NCI-H2081 (cell line): ENCODE measurements at places on chromosomes 1 and 21.

DNA sequence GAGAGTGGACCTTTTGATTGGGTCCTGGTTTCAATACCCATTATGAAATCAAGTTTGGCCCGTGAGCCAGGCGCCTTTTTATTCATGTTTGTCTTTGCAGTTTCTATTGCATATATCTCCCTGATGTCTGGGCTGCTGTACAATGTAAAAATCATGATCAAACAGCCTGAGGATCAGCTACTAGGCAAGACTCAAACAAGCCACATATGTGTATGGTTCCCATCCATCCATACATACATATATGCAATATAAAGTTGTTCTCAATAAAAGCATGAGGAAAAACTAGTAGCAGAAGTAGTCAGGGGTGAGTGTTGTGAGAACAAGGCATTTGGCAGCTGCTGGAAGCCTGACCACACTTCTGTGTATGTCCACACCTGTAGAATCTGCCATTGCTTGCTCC, 562.4 kb upstream of the USP24 start:
- no peak for DNase-seq

DNA sequence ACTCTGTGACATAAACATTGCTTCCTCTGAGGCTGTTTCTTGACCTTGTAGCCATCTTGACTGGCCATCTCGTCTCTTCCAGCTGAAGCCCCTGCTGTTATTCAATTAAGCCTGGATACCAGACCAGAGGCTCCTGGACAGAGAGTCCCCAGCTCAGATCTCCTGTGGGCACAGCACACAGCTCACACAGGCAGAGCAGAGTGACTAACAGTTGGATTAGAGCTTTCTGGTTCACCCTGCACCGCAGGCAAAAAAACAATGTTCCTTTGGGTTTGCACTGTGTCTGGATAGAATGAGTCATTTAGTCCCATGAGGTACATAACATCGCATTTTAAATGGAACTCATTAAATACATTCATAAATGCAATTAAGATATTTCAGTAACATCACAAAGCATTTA, 33.4 kb upstream of the USH2A start:
- no peak for DNase-seq

DNA sequence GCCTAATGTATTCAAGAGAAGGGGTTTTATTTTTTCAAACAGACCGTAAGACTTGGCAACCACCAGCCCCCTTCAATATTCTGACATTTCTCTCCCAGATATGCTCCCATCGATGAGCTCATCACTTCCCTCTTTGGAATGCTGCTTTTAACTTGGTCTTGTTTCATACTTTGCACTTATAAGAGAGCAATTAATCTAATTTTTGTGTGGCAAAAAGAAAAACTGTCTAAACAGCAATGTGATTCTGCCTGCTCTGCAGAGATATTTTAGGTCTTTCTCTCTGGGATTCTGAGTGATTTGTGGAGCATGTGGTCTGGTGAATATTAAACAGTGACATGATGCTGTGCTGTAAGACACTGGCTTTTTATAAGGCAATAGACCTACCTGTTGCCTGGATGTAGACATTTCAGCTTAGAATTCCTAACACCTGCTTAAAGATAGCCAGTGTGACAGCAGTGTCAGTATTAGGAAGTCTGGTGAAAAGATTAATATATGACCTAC, 284.8 kb downstream of the BACH1 start:
- DNase-seq, result no peak

DNA sequence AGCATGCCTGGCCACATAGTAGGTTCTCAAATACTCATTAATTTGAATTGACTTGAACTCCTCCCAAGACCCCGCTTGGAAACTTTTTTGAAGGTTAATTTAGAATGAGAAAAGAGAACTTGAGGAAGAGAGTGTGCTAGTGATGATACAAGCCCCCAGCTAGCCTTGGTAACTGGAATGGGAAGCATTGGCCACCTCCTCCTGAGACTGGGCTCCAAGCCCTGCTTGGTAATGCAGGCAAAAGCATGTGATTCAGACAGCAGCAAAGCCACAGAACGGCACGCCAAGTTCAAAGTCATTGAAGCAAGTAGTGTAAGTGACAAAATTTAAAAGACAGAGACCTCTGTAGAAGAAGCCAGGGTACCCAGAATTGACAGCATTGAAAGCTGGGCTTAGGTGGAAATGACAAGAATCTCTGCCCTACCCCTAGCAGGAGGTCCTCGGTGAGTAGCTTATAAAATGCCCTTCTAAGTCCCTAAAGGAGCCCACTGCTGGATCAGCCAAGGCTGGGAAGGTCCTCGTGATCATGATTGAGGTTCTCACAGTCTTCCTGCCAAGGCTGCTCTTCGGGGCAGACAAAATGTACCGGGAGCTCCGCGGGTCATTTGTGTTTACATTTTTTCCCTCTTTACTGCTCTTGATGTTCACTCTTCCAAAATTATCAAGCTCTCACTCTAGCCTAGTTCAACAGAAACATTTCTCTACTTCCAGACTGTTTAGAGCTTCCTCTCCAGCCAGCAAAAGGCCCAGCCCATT, 99.4 kb downstream of the TSEN15 start:
- DNase-seq, result no peak

DNA sequence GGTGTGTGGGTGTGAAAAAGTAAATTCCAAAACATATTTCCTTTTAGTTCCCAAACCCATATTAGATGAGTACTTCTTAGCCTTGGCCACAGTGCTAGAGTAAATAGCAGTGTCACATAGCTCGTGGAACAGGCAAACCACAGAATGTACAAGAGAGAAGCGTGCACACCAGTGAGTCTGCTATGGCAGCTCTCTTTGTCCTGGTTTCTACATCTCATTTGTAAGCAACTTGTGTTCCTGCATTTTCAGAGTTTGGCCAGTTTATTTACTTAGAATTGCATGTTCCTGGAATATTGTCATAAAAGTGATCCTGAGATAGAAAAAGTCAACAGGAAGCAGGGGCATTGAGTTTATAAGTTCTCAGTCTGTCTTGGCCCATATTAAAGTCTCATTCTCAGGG, 142.1 kb downstream of the DHRS3 start:
- no peak for DNase-seq

- DNase-seq, result no peak
Observed at GRCh38 chr21:21324297-21324696, 326.1 kb downstream of the NCAM2 start.

DNA sequence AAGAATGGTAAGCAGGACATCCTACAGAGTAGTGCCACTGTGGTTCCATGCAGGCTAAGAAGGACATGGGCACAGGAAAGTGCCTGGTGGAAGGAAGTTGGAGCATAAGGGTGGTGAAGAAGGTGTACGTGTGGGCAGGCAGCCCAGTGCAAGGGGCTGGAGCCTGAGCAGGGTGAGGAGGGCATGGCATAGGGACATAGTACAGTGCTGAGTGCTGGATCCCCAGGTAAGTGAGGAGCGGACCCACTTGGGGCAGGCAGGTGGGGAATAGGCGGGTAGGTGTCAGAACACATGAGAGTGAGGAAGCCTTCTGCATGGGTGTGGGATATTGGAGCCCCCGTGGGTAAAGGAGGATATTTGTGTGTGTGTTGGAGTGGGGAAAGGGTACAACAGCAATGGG, 15.7 kb upstream of the LRRC53 start:
- no peak for DNase-seq

- no peak for DNase-seq
Observed at GRCh38 chr1:56495538-56495937, 83.8 kb downstream of the PLPP3 start.

DNA sequence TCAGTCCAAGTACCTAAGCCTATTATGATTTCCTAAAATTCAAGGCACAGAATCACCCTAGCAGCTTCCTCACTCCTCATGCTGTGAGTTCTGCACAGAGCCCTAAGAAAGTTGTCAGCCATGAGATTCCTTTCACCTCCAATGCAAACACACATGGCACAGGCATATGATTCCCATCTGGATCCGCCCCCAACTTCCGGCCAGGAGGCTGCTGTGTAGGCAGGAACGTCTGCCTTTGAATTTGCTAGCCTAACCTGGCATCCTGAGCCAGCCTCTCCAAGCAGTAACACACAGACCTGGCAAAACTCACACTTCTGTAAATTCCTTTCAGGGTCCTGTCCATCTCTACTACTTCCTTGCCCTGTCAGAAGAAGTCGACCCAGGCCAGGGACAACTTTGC, 521.1 kb upstream of the BEND5 start:
- DNase-seq, result peak; percentile 73

DNA sequence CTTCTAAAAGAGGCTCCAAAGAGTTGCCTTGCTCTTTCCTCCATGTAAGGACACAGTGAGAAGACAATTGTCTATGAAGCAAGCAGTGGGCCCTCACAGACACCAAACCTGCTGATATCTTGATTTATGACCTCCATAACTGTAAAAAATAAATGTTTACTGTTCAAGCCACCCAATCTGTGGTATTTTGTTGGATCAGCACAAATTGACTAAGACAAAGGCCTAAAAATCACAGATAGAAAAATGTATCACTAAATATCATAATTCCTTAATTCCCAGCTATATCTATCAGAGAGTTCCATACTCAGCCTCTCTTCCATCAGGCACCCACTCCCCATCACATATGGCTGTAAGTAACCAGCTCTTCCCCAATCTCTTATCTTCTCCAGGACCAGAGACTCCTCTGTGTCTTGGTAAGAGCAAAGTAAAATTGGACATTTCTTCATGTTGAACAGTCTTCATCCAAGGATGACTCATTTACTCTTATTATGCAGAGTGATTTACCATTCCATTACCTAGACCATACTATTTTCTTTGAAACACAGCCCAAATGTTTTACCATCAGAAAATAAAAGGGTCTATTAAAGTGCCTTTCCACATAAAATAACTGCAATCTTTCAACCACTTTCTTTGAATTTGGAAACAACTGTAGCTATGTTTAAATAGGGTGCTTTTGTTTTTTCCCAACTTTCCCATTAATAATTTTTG, 503.6 kb downstream of the MRPL39 start:
- no peak for DNase-seq

DNA sequence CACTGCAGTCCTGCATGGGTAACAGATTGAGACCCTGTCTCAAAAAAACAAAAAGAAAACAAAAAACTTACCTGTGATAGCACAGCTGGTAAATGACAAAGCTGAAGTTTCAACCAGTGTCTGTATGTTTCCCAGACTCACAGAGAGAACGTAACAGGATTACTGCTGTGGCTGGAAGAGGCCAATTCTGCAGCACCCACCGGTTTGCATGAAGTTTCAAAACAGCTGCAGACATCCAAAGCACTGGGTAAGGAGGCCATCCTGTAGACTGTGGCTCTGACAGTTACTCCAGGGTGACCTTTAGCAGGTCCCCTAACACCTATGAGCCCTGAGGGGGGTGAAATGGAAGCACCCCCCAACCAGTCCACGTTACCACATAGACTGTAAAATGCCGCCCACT, 7.5 kb downstream of the ID3 start:
- no peak for DNase-seq

- no peak for DNase-seq
Observed at GRCh38 chr1:239547987-239548386, 161.6 kb downstream of the CHRM3 start.

- no peak for DNase-seq
Observed at GRCh38 chr21:42741066-42741465, 87.6 kb downstream of the PDE9A start.

DNA sequence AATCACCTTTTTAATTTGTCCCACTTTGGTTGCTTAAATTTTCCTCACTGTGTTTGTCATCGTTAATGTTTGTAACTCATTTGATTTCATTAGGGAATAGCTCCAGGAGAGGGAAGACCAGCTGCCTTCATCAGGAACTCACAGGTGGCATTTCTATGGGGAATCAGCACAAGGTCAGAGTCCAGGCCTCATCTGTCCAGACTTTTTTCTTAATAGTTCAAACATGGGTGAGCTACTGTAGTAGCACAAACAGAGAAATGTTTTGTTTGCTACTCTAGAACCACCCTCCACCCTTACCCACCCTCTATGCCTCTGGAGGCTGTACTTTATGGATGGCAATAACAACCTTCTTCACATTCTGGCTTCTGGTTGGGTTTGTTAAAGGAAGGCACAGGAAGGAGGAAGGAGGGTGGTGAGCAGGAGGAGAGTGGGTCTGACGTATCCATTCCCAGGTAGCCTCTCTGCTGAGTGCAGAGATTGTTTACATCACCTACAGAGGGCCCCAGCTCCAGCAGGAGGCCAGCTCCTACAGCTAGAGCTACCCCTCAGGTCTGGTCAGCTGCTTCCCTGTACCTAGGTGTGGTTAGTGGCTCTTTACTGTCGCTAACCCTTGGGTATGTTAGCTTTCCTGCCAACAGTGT, 8.1 kb upstream of the TEDDM1 start:
- no peak for DNase-seq

DNA sequence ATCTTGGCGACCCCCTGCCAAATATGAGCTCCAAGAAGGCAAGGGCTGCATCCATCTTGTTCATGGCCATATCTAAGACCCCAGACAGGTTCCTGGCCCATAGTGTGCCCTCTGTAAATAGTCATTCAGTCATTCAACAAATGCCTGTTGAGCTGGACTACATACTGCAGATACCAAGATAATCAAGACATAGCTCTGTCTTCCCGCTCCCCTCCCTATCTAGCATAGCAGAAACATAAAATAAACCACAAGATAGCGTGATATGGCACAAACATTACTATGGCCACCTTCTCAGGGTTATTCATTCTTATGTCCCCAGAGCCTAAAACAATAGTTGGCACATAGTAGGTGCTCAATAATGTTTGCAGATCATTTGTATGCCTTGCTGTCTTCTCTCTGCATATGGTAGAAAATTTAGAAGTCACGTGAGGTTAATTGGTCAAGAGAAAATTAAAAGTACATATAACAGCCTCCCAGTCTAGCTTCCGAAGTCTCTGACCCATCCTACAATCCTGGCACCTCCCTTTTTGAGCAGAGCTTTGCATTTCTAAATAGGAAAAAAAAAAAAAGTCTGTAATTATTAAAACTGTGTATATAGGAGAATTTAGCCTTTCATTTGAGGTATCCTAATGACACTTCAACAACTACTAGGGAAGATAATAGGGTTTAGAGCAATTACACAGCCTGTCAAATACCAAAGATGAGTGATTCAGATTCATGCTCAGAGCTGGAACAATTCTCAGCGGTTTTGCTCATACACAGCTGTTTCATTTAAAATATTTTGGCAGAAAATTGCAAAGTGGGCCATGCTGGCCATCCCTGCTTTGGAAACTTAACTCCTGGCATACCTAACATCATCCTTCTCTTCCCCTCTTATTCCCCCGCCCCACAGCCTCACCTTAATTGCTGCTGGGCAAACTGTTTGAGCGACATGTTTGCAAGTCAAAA, 219.0 kb downstream of the KAZN start:
- DNase-seq, result no peak

- no peak for DNase-seq
Observed at GRCh38 chr1:203428981-203429599, 46.5 kb upstream of the PRELP start.

DNA sequence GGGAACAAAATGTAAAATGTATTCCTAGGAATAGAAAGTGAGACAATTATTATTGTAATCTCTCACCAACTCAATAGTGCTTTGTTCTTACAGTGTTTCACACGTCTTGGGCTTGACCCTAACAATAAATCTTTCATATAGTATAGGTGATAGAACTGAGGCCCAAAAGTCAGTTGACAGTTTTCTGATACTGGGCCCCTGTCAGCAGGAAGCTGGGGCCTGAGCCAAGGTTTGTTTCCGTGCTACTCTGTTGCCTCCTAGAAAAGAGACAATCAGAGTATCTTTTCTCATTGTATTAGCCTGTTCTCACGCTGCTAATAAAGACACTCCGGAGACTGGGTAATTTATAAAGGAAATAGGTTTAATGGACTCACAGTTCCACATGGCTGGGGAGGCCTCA, 5.0 kb downstream of the RRP1B start:
- no peak for DNase-seq
